ENCODE measurements at places on chromosomes 16 and 17.

DNA sequence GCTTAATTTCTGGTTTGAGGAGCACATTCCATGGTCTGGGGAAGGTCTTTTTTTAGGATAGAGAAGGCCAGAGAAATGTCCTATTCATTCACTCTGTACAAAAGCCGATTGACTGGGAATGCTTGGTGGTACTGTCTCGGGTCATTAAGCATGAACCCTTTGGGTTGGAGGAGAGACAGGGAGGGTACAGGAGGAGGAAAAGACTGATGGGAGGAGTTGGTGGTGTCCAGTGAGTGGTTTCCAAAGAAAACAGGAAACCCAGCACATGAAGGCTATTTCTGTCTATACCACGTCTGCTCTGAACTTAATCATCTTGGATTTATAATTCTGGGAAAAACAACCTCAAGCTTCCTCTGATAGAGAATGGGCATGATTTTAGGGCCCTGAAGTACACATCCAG is 111.9 kb downstream of the XYLT1 start:
- DNase-seq, result no peak

- DNase-seq, result no peak
Observed at GRCh38 chr17:28174352-28175046, 132.0 kb downstream of the NLK start.

DNA sequence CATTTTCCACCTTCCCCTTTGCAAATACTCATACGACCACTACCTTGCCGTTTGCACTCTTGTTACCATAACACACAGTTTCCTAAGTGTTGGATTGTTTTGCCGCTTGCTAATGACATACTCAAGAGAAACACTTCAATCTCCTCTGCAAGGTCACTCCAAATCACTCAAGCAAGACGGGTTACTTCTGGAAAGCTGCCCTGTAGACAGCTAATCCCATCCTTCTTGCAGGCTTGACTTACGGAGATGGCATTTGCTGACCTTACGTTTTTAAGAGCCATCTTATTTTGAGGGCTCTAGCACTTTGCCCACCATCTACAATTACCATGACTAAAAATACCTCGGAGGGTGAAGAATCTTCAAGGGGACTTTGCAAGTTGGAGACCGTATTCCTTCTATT is 46.2 kb downstream of the MYH3 start:
- DNase-seq, result no peak

GRCh38 chr17:77746896-77747554 is 211.5 kb upstream of the TNRC6C start:
- no peak for DNase-seq

DNA sequence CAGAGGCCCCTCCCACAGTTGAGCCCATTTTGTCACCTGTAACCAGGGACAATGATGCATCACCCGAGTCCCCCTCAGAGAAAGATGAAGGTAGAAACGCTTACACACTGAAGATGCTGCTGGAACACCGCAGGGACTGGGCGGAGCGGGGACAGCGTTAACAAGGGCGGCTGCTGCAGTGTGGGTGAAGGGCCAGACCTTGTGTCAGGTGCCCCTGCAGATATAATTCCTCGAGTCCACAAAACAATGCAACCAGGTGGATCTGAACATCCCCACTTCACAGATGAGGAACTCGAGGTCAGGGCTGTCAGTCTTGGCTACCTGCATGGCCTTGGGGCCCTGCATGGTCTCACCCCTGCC is 6.3 kb upstream of the MAPK7 start:
- no peak for DNase-seq

DNA sequence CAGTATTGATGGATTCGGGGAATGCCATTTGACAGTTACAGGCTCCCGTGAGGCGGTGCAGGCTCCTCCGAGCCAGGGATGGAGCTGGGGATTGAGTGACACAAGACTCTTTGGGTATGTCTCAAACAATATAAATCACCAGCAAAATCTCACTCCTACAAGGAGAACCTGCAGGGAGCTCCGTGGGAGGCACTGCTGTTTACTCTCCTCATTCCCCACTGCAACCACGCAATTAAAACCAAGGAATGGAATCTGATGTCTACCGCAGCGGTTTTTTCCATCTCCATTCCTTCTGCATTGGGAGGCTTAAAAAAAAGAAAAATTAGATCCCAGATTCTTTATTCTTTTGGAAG is 157.9 kb downstream of the WWOX start:
- DNase-seq, result no peak

DNA sequence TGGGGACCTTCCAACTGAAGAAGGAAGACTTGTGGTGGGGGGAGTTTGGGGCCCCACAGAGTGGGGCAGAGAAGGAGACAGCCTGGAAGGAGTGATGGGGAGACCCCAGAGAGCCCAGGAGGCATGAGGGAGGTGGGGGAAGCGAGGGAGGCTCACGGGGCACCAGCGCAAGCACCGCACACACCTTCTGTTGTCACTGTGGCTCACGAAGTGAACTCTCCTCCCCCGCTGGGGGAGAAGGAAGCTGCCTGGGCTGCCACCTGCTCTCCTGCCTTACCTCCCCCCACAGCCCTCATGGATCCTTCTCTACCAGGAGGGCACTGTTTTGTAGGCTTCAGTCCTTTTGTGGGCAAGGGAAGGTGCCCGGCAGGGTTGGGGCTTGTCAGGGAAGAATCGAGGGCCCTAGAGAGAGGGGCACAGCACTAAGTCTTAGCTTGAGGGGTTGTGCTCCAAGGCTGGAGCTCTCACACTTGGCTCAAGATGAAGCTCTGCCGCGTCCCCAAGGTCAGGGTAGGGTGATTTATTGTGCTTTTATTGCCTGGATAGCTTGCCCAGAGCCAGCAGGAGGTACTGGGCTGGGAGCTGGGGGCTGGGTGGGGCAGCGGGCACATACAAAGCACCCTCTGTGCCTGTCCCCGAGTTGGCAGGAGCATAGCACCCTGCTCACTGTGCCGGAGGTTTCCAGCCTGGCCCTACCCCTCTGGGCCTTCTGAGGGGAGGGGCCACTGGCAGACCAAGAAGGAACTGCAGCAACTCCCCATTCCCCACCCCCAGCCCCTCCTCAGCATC is 4.6 kb upstream of the STARD3 start:
- peak; percentile 96 for DNase-seq

DNA sequence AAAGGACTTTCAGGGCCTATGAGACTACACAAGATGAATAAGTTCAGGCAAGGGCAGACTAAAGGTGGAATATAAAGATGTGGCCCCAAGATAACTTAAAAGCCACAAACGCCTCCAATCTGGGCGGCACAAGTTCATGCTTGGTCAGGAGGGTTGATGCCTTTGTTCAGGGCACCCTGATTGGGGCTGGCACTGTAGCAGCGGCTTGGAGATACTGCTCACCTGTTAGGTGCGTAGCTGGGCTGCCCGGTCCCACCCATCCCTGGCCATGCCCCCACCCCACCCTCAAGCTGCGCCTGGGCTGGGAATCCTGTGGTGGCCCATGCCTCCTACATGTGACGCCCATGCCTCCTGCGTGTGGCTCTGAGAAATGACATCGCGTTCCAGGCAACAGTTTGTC is 12.5 kb upstream of the SLC13A2 start:
- no peak for DNase-seq

DNA sequence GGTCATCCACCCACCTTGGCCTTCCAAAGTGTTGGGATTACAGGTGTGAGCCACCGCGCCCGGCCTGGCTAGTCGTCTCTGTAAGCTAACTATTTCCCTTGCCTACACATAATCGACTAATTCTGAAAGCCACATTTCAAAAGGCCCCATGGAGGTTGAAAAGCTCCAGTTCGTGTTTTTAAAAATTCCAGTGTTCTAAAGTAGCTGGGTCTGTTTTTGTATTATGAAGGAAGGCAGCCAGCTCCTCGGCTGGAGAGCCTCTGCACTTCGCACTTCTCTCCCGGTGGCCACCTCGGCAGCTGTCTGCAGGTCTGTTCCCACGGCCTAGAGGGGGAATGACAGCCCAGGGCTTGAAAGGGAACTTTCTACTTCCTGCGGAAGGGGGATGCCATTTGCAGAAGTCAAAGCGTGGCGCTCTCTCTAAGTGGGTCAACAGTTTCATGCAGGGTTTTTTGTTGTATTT is 16.9 kb downstream of the HASPIN start:
- DNase-seq, result peak; percentile 50

DNA sequence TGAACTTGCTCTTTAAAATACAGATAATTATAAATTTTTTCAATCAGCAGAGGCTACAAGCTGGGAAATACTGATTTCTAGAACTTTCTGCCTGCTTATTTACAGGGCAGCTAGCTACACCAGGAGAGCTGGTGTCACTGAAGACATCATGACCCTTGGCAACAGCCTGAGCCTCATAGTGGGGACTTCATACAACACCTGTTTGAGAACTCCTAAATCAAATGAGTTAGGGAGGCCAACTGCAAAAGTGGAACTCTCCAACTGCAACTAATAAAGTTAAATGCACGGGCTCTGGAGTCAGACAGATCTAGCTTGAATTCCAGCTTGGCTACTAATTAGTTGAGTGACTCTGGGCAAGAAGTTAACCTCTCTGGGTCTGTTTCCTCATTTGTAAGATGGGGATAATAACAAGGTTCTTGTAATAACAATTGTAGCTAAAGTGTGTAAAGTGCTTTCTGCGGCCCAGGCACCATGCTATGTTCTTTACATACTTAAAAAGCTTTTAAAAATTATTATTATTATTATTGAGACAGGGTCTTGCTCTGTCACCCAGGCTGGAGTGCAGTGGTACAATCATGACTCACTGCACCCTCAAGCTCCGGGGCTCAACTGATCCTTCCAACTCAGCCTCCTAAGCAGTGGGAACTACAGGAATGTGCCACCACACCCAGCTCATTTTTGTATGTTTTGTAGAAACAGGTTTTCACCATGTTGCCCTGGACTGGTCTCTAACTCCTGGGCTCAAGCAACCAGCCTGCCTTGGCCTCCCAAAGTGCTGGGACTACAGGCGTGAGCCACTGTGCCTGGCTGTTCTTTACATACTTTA is 33.4 kb downstream of the VAC14 start:
- DNase-seq, result no peak

GRCh38 chr16:89546781-89547180 is 13.7 kb upstream of the RPL13 start:
- DNase-seq, result no peak

DNA sequence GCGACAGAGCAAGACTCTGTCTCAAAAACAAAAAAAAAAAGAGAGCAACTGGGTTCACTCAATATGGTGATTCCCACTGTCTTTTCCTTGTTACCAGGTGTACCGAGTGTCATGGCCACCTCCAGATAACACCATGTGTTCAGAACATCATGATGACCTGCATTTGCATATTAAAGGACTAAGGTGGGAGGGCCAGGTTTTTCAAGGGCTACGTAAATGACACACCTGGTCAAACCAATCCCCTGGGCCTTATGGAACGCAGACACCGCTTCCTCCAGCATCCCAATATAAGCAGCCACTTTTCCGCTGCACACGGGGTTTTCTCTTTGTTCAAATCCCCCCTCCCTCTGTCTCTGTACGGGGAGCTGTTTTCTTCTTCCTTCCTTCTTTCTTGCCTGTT is 29.3 kb downstream of the WSCD1 start:
- peak; percentile 8 for DNase-seq

DNA sequence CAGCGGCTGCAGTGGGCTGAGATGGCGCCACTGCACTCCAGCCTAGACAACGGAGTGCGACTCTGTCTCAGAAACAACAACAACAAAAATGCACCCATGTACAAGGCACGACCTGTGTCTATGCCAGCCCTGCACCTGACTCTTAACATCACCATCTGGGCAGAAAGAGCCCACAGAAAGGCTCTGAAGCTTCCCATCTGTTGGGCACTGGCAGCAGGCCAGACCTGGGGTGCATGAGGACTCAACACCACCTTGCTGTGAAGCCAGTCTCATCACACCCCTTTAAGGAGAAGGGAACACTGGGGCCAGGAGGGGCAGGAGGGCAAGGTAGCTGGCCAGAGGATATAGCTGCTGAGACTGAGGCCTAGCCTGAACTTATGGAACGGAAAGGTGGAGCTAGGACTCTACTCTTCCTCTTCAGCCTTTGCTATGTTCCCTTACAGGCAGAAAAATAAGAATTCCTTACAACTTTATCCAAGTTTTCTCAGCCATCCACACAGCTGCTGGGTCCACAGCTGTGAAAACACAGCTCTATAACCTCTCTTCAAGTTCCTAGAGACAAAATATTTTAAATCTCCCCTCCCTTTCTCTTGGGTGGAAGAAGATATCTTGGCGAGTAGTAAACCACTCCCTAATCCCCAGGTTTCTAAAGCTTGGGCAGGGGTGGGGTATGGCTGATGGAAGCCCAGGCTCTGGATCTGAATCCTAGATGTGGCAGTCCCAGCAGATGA is 2.8 kb downstream of the ELOB start:
- no peak for DNase-seq

DNA sequence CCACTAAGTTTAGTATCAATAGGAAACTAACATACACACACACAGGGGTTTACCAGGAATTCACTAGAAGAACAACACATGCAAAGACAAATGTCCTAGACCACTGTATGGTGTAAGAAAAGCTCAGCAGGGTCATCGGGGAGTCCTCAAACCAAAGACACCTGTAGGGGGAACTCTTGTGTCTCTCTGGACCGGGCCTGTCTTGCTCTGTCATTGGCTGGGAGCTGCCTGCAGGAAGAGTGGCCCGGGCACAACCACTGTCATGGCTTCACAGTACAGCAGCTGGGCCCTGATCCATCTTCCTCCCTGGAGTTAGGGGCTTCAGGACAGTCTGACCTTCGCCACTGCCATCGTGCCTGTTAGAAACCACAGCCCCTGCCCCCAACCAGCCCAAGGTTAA is 263.6 kb upstream of the DYNLRB2 start:
- DNase-seq, result no peak

GRCh38 chr16:76670125-76670857 is 393.1 kb downstream of the CNTNAP4 start:
- no peak for DNase-seq

DNA sequence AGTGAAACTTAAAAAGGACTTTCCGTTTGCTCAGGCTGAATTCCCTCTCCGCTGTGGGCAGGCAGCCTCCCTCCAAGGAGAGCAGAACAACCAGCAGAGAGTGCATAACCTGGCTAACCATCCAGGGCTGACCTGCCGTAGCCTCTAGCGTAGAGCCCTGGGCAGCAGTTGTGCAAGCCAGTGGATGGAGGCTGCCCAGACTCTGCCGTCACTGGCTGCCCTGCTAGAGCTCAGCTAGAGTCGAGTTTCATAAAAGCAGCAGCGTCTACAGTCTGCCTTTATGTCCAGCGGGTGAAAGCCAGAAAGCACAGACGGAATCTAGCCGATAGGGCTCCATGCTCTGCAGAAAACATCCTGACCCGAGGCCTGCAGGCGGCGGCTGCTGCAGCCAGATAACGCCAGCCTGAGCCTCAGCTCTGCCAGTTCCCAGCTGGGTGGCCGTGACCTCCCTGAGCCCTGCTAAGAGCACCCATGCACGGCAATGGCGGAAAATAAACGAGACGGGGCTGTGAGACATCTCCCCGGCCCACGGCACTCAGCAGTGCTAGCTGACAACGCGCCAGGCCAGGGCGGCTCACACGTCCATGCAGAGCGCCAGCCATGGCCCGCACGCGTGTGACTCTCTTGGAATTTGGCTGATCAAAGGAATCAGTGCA is 231.3 kb downstream of the ENGASE start:
- DNase-seq, result no peak
